ENCODE measurements at places on chromosomes 16 and 17. TPM values are rescaled to one million over a fixed set of nuclear protein-coding genes. Genes with fewer than 3 reads are reported as not detected.

The TCAP gene
- total RNA-seq, result 2.0 TPM

- DNase-seq, result no peak
Measured at GRCh38 chr16:67676516-67676915, 9.9 kb downstream of the C16orf86 start.

- peak; percentile 98 for DNase-seq
Measured at GRCh38 chr16:2267913-2268666, at the start of gene RNPS1. TSS of gene RNPS1 (minus strand) at chr16:2268126. CDS start at chr16:2264643, 3,483 bp downstream.

GRCh38 chr17:4833941-4834680 lies 971 bp downstream of the MINK1 start:
- DNase-seq, result no peak

Measured in sciatic nerve (tissue), 2 donors.